ENCODE measurements at places on chromosomes 7 and 10.

GRCh38 chr10:70175516-70175915 lies 5.2 kb upstream of the SAR1A start:
- no peak for DNase-seq

DNA sequence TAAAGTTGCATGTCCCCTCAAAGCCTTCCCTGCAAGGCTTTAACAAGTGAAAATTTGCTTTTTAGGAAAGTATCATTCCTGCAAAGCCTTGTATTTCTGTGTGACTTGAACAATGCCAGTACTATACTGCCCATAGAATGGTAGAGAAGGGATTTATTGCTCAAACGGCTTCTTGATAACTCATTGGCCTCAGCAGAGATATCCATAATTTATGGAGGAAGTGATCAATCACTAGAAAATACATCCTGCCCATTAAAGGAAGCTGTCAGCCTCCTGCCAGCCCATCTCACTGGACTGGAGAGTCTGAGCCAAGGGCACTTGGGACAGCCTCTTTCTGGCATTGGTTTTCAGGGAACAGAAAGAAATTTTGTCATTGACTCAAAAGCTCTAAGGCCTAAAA lies 152.6 kb downstream of the XPNPEP1 start:
- DNase-seq = no peak

GRCh38 chr10:22927166-22927565 lies 687 bp upstream of the ARMC3 start:
- no peak for DNase-seq

DNA sequence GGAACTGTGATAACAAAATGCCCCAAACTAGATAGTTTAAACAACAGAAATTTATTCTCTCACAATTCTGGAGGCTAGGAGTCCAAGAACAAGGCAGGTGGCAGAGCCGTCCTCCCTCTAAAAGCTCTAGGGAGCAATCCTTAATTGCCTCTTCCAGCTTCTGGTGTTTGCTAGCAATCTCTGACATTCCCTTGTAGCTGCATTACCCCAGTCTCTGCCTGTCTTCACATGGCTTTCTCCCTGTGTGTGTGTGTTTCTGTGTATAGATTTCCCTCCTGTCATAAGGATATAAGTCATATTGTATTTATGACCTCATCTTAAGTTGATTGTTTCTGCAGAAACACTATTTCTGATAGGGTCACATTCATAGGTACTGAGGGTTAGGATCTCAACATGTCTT lies 177.5 kb downstream of the WNT2 start:
- DNase-seq = no peak

DNA sequence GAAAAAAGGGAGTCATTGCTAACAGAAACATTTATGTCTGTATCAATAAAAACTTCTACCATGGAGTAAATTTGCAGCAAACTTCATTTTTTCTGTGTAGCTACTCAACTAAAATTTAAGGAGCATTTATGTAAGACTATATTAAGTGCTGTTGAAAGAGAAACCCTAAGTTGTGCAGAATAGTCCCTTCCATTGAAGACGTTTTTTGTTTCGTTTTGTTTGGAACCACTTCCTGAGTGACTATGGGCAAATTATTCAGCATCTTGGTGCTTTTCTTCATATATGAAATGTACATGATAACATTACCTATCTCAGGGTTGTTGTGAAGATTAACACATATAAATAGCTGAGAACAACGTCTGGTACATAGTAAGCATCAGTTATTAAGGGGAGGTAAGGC lies 24.3 kb downstream of the SEM1 start:
- no peak for DNase-seq

- DNase-seq = no peak
These were observed 101.1 kb downstream of the TPST1 start for GRCh38 chr7:66306243-66306642.

GRCh38 chr7:101768280-101768679 lies 49.1 kb upstream of the CUX1 start:
- DNase-seq = no peak

DNA sequence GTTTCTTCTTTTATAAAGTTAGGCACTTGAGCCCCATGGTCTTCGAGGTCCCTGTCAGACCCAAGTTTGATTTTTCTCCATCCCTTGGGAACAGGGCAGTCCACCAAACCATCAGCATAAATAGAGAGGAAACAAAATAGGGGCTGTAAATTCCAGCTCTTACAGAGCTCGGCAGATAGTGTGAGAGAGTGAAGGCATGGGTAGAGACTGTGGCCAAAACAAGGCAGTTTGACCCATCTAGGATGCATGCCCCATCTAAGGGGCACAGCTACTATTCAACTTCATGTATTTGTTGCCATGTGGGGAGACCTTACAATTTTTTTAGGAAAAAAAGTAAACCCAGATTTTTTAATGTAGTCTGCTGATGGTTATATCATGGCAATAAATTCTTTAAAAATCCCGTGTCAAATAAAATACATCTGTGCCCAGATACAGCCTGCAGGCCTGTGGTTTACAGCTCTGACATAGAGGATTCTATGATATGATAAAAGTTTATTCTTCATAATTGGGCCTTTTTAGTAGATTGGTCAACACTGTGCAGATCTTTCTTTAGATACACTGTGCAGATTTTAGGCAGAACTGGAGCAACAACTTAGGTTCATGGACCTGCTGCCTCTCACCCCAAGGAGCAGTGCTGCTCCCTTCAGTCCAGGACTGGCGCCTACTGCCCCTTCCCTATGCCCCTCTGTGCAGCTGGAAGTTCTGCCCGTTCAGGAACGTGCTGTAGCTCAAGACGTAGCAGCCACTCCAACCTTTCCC lies 5.3 kb downstream of the PPP1R3C start:
- DNase-seq = no peak

- DNase-seq = no peak
These were observed 20.3 kb downstream of the NCAPG2 start for GRCh38 chr7:158684329-158684728.

DNA sequence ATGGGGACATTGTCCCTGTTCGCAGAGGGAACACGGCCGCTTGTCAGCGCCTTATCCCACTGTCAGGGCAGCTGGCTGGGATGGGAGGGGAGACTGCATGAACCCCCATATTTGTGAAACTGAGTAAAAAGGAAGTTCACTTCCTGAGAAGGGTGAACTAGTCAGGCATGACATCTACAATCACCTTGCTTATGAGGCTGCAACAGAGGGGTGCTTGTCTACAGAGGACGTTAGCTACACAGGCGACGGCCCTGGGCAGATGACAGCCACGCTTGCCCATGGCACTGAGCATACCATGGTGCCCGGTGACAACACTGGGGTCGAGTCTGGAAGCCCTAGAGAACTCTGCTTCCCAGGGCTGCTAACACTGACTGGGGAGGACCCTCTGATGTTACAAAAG lies 46.0 kb upstream of the KDM7A start:
- DNase-seq = no peak

DNA sequence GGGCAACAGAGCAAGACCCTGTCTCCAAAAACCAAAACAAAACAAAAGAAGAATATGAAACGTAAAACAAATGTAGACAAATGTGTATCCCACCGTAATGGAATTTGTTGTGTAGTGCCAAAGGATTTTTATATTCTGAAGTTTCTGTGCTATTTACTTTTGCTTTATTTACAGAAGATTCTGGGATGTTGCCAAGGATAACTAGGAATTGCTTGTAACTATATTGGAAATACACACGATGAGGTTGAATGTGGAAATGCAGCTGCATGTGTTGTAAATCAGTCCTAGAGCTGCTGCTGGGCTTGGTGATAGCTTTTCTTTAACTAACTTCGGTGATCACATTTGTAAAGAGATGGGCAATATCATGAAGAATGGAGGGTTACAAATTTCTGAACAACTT lies 39.5 kb downstream of the GALNT17 start:
- no peak for DNase-seq

DNA sequence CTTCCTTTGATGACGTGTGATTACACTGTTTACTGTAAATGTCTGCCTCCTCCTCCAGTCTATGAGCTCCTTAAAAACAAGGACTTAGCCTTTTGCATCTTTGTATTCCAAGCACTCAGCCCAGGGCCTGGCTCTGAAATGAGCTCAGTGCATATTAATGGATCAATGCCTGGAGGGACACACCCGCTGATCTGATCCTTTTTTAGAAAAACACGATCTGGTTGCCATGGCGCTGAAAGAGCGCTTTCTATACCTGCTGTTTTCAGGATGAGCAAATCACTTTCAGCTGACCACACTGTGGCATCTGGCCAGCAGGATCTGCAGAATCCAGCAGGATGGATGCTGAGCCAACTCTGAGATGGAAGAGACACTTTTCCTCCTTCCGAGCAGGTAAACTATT lies 37.8 kb upstream of the GARS1 start:
- no peak for DNase-seq

DNA sequence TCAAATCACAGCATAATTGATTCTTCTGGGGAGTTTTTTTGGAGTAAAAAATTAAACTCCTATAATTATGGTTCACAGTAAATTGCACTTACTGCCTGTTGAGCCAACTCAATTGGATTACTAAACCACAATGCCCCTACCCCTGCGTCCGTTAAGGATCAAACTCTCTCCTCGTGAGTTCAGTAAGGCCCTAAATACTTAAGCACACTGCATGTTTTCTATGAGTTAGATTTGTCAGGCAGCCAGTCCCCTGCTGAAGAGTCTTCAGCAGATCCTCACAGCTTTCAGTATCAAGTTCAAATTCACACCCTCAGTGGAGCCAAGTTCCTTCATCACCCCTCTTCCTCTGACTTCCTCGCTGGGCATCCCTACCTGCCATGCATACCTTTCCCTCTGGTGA lies 275.0 kb upstream of the BMPER start:
- no peak for DNase-seq

GRCh38 chr10:34098821-34099567 lies 716.1 kb downstream of the PARD3 start:
- no peak for DNase-seq

Data from NCI-H510A (cell line).